ENCODE measurements at places on chromosomes 1 and 21.
A peak's percentile ranks its signal among the peaks of the same experiment; 100 is the strongest.

DNA sequence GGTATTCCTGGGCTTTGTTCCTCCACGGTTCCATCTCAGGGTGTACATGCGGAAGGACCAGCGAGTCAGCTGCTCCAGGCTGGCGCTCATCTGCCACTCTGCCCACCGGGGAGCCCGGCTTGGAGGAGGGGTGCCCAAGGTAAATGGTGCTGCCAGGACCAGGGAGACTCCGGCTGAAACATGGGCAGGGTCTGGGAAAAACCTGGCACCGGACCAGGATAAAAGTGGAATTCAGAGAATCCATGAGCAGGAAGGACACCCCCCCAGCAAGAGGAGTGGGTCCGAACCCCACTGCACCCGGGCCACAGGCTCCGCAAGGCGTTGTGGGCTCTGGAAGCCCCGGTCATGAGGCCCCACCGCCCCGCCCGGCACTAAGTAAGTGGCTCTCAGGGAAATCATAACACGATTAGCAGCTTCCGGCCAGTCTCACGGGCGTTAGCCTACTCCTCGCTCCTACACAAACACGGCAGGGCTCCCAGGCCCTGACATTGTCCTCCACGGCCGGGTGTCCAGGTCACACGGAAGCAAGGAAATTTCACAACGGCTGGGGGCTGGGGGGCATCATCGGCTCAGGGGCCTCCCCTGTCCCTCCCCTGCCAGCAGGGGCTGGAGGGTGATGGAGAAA lies 21.1 kb downstream of the MEGF6 start:
- DNase-seq, result no peak

DNA sequence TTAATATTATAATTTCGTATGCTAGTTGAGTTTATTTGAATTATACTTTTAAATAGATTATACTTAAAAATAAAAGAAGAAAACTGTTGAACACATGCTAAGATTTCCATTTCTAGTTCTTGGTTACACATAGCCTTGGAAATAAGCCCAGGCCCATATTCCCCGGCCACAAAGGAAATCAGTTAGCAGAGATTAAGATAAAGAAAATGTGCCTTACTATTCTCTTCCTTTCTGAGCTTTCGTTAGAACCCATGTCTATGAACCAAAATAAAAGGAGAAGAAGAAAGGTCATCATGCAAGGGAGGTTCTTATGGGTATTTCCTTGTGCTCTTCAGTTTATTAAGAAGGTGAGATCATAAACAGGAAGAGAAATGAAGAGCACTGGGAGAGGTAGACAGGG lies 32.3 kb upstream of the CRP start:
- no peak for DNase-seq

- no peak for DNase-seq
These were observed 48.9 kb downstream of the KIAA1614 start for GRCh38 chr1:180961622-180962021.

DNA sequence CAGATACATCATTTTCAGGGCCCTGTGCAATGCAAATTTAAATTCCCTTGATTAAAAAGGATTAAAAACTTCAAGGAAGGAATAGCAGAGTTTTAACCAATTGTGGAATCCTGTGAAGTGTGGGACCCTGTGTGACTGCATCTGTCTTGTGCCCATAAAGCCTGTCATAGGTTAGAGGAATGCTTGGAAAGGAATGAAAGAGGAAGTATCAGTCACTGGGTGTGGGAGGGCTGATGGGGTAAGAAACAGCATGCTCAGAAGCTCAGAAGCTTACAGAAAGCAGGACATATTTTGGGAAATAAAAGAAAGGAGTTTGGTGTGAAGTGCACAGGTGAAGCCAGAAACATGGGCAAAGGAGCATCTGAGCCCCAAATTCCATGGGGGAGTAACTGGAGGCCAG lies 150.8 kb upstream of the ETV3 start:
- no peak for DNase-seq

- DNase-seq, result peak; percentile 20
These were observed 545 bp downstream of the PATJ start for GRCh38 chr1:61742620-61743430.

- DNase-seq, result no peak
These were observed 1016.8 kb upstream of the ADGRL4 start for GRCh38 chr1:80023358-80023757.

GRCh38 chr1:205584732-205585131 lies 47.1 kb downstream of the ELK4 start:
- no peak for DNase-seq

GRCh38 chr1:216722821-216723220 lies 408 bp downstream of the ESRRG start:
- no peak for DNase-seq

Data from stimulated activated CD8-positive, alpha-beta memory T cell treated with anti-CD3 and anti-CD28 coated beads, Interleukin-15, amount 100 ng/mL, for 48 hours (primary cell).